NK-92 treated with Interleukin-12 subunit alpha and Interleukin-12 subunit beta, amount 100 ng/mL, for 24 hours (cell line): ENCODE measurements at places on chromosomes 6 and 20.

DNA sequence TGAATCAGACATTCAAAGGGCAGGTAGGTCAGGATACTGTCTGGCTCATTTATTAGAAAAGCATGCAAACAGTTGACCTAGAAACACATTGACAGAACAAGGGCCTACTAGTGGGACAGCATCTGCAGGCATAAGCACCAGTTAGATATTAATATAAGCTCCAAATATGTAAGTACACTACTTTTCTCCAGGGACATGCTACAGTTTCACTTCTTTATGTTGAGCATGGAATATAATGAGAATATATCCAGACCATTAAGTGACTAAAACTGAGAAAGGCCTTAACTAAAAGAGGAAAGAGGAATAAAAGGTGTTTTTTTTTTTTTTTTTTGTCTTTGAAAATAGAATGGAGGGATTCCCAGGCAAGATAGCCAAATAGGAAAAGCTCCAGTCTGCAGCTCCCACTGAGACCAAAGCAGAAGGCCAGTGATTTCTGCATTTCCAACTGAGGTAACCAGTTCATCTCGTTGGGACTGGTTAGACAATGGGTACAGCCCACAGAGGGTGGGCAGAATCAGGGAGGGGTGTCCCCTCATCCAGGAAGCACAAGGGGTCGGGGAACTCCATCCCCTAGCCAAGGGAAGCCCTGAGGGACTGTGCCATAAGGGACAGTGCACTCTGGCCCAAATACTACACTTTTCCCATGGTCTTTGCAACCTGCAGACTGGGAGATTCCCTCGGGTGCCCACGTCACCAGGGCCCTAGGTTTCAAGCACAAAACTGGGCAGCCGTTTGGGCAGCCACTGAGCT, 251.6 kb downstream of the PHF3 start:
- DNase-seq: no peak

GRCh38 chr6:143146186-143146851, 85.6 kb downstream of the AIG1 start:
- DNase-seq: no peak

- DNase-seq: no peak
These were observed at the start of gene MDFI for GRCh38 chr6:41638002-41638934. Gene MDFI (plus strand): TSS chr6:41638468. CDS start chr6:41638750, 282 bp downstream.

GRCh38 chr6:56527934-56528333, 114.8 kb downstream of the DST start:
- no peak for DNase-seq

DNA sequence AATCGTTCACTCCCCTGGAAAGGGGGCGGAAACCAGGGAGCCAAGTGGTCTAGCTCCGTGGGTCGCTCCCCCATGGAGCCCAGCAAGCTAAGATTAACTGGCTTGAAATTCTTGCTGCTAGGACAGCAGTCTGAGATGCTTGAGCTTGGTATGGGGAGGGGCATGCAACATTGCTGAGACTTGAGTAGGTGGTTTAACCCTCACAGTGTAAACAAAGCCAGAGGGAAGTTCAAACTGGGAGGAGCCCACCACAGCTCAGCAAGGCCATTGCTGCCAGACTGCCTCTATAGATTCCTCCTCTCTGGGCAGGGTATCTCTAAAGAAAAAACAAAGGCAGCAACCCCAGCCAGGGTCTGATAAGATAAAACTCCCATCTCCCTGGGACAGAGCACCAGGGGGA, 43.2 kb downstream of the COL21A1 start:
- DNase-seq: no peak

DNA sequence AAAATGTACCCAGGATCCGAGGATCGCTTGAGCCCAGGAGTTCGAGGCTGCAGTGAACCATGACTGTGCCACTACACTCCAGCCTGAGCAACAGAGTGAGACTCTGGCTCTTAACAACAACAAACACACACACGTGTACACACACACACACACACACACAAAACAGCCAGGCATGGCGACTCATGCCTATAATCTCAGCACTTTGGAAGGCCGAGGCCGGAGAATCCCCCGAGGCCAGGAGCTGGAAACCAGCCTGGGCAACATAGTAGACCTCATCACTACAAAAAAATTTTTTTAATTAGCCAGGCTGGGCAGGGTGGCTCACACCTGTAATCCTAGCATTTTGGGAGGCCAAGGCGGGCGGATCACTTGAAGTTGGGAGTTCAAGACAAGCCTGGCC, 23.3 kb upstream of the ARFGEF2 start:
- no peak for DNase-seq
